T-helper 17 cell (primary cell): ENCODE measurements at places on chromosomes 7 and 10. TPM values are rescaled to one million over a fixed set of nuclear protein-coding genes. Genes with fewer than 3 reads are reported as not detected.

Gene GIMAP6
- total RNA-seq = 25.5 TPM

Gene ACTR3C
- total RNA-seq = 6.0 TPM

Gene FGFR2
- 0.31 TPM for total RNA-seq

Gene CALML3
- total RNA-seq = not detected

Gene TIMM23B
- total RNA-seq = 24.1 TPM

Gene AKR1C8
- total RNA-seq = 1.6 TPM
